ENCODE measurements at places on chromosomes 5 and 9.

GRCh38 chr5:175012267-175012666 is 287.9 kb downstream of the MSX2 start:
- DNase-seq: no peak

DNA sequence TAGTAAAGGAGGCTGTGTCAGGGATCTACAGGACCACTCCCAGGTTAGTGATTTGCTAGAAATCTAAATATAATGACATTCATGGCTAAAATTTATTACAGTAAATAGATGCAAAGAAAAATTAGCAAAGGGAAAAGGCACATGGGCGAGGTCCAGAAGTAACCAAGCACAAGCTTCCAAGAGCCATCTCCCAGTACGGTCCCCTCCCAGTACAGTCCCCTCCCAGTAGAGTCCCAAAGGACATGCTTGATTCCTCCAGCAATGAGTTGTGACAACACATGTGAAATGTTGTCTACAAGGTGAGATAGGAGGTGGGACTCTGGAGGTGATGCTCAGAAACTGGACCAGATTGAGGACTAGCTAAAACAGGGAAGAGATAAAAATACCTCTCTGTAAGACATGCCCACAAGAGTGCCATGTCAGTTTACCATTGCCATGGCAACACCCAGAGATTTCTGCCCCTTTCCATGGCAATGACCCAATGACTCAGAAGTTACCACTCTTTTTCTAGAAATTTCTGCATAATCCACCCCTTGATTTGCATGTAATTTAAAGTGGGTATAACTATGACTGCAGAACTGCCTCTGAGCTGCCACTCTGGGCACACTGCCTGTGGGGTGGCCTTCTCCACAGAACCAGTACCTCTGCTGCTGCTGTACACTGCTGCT is 27.9 kb upstream of the CEMIP2 start:
- DNase-seq: no peak

DNA sequence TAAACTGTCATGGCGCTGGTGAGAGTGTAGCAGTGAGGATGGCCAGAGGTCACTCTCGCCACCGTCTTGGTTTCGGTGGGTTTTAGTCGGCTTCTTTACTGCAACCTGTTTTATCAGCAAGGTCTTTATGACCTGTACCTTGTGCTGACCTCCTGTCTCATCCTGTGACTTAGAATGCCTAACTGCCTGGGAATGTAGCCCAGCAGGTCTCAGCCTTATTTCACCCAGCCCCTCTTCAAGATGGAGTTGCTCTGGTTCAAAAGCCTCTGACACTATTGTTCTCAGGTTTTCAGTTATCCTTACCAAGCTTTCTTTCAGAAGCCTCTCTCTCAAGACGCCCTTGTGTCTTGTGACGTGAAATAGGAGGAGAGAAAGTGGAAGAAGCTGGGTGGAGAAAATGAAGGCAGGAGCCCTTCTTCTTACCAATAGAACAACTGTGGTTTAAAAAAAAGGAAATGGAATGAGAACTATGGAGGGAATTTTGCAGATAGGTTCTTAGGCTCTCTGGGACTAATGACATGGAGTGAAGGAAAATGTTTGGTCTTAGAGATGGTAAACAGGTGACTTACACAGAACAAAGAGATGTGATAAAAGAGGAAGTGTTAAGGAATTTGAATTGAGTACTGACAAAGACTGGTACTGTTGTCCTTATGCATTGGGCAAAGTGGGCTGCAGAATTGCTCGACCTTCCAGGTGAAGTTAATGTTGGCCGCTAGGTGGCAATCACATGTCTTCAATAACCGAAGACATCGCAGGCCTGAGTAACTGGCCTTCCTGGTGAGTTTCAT is 133.3 kb upstream of the RAI14 start:
- DNase-seq: peak; percentile 87

GRCh38 chr5:121182788-121183490 is 668.7 kb upstream of the FTMT start:
- peak; percentile 9 for DNase-seq

DNA sequence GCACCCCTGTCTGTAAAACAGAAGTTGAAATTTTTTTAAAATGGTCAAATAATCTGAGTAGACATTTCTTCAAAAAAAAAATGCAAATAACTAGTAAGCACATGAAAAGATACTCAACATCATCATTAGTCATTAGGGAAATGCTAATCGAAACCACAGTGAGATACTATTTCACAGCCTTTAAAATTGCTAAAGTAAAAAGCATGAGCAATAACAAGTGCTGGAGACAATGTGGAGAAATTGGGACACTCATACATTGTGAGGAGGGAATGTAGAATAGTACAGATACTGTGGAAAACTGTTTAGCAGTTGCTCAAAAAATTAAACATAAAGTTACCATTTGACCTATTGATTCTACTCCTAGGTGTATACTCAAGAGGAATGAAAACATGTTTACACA is 58.4 kb upstream of the RUSC2 start:
- no peak for DNase-seq

DNA sequence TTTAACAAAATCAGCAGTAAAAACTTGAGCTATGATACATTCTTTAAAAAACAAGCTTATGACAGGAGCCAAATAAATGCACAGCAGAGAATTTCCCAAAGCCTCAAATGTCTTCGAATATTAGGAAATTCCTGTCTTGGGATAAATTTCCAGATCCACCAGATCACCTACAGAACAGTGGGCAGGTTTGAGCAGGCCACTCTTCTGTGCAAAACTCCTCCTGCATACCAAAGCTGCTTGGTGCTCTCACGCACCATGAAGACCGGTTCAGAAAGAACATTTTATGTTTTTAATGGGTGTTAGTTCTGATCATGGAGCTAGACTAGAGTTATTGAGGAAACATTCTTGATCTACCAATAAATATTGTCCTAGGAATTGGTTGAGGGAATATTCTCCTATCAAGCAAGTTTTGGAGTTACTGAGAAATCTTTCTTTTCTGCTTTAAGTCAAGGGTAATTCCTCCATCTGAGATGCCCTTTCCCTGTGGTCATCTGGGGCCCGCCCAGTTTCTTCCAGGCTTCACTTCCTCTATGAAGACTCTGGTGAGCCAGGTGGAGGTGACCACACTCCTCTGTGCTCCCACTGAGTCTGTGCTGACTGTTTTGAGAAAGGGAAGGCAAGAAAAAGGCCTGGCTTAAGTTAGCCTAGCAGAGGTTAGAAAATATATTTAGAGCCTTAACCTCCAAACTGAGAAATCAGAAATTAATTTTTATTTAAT is 17.9 kb downstream of the TNFSF15 start:
- DNase-seq: no peak

GRCh38 chr5:142587354-142587965 is 98.4 kb downstream of the FGF1 start:
- peak; percentile 53 for DNase-seq

DNA sequence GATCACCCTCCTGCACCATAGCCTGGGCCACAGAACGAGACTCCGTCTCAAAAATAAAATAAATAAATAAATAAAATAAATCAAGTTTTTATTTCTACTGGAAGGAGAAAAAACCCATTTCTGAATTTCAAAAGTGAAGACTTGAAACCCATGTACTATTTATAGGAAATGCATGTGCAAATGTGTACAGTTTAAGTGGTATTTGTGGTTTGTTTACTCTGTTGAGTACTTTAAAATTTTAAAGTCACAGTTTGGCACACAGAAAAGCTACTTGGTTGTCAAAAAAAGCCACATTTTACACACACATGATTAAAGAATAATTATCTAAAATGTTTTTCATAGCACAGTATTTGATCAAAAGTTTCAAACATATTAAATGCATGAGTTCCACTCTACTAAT is 43.6 kb downstream of the NR3C1 start:
- DNase-seq: no peak

DNA sequence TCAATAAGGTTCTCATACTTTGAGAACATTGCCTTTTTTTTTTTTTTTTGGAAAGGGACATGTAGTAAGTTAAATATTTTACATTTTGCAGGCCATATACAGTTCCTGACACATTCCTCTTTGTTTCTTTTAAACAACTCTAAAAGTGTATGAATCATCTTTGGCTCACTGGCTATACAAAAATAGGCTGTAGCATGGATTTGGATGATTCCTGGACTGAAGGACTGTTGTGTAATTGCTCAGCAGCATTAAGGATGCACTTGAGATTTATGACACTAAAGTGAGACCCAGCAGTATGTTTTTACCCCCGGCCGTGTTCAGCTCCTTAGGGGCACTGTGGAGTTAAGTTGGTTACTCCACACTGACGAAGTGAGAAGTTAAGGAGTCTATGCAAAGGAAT is 41.3 kb downstream of the VPS13A start:
- peak; percentile 75 for DNase-seq

- DNase-seq: no peak
Observed at GRCh38 chr5:126383776-126384175, 39.4 kb upstream of the GRAMD2B start.

- DNase-seq: no peak
Observed at GRCh38 chr5:1542781-1543180, 19.0 kb upstream of the LPCAT1 start.

GRCh38 chr5:78726571-78726970 is 78.0 kb upstream of the LHFPL2 start:
- DNase-seq: no peak

DNA sequence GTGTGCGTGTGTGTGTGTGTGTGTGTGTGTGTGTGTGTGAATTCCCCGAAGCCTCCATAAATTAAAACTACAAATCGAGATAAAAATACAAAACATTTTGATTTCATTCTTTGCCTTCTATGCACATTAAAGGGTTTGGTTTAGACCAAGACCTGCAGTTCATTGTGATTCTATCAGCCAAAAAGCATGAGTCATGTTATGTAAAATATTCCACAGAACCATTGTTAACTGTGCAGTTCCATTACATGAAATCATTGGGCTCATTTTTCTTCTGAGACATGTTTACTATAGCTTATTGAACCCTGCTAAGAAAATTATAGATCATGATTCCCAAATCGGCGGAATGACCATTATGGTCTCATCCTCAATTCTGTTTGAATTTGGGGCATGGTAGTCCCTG is 11.7 kb downstream of the CAVIN4 start:
- no peak for DNase-seq

DNA sequence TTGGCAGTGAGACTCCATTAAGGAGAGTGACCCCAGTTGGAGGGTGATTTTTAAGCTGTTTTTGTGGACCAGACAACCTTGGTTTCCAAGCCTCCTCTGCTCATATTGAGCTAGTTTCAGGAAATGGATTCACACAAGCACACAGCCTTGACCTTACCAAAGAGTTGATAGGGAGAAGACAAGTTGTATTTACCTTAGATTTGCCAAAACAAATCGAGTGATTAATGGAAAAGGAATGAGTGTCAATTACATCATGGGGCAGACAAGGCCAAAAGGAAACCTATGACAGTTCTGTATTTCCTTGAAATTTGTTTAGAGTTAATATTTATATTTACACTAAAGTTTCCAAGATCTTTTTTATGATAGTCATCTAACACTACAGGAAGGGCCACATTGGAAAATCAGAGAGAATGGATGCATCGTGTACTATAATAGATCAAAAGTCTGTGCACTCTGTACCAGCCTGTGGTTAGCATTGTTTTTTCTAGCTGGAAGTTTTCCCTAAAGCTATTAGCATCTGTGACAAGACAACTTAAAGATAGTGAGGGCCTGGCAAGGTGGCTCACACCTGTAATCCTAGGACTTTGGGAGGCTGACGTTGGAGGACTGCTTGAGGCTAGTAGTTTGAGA is 86.0 kb upstream of the FER start:
- peak; percentile 31 for DNase-seq

- DNase-seq: no peak
Observed at GRCh38 chr9:22893196-22893843, 446.7 kb downstream of the DMRTA1 start.

GRCh38 chr5:15785531-15785981 is 285.6 kb downstream of the FBXL7 start:
- DNase-seq: no peak

DNA sequence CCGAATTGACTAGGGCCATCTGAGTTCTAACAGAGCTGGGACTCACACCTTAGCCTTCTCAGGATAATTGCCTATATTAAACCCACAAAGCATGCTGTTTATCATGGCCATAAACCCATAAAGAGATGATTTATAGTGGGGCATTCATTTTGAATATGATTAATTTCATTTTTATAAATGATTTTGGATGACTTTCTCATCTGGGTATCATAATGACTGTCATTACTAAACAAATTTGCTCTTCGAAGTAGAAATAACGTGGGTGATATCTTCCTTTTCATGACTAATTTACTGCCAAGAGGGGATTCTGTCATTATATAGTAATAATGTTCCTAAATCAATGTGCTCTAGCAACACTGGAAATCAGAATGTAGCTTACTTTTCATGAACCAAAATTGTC is 498.2 kb downstream of the CDH12 start:
- DNase-seq: no peak

- peak; percentile 79 for DNase-seq
Observed at GRCh38 chr9:22238809-22239684, 207.6 kb upstream of the DMRTA1 start.

GRCh38 chr5:141513627-141514329 is 24.9 kb downstream of the PCDHGC5 start:
- DNase-seq: peak; percentile 97

DNA sequence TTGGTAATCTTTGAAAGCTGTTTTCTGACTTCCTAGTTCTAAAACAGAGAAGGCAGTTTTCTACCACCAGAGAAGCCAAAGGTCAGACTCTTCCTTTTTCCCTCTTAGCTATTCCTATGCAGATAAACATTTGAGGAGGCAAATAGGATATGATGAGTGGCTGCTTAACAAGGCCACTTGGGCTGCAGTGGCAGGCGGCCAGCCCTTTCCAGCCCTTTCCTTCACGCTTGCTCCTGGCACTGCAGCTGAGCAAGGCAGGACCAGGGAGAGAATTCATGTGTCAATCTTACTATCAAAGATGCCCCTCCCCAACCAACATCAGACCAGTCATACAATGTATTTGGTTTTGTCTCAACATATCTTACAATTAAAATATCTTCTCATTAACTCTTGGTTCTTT is 36.8 kb upstream of the RNF38 start:
- no peak for DNase-seq

DNA sequence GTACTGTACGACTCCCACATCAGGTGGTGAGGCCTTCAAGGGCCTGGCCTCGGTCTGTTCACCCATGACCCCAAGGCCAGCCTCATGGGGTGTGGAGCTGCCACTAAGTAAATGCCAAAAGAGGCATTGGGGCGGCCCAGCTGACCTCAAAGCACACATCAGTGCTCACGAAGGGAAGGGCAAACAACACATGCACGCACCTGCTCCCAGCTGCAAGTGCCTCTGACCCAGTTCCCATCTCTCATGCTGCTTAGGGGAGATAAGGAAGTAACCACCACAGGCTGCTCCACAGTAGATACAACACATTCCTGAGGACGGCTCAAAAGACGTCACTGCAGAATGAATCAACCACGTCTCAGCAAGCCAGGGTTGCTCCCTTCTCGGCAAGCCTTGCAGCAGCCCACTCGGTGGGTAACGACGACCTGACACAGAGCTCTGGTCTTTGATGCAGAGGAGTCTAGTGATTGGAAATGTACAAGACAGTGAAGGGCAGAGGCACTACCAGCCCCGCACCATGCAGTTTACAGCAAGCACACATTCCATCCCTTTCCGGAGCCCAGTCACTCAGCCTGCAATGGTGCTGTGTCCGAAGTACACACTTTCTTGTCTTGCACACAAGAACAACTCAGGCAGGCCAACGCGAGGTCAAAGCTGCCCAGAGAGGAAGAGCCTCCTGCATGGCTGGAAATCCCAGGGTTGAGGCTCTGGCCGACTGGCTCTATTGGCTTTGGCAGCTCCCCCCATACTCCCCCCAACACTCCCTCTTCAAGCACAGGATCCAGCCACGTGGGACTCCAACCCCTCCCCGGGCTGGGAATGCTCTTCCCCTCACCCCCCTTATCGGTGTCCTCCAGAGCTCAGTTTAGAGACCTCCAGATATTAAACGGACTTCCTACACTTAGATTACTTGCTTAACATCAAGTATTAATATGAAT is 31.8 kb downstream of the FABP6 start:
- peak; percentile 94 for DNase-seq

GRCh38 chr5:147673791-147674190 is 108.7 kb downstream of the JAKMIP2 start:
- no peak for DNase-seq

Data from mesenchymal stem cell (in vitro differentiated cells and primary cell).